ENCODE measurements at places on chromosomes 16 and 17.

- DNase-seq: no peak
Observed at GRCh38 chr17:50466371-50467113, 2.1 kb downstream of the CHAD start.

GRCh38 chr17:7329374-7329996 lies 350 bp upstream of the NEURL4 start:
- DNase-seq: peak; percentile 99

DNA sequence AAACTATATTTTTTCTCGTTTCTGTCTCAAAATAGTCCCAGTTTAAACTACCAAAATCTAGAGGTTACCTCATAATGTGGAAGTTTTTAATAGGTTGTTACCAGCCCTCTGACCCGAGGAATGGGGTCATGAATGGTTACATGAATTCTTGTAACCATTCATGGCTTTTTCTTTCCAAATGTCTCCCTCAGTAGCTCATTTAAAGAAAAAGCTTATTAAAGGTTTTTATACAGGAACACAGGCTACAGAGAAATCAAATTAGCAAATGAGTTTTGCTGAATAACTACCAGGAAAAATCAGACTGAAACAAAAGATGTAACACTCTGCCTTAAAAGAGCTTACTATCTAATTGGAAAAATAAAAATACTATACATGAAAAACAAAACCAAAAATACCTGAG lies 63.4 kb downstream of the SMURF2 start:
- DNase-seq: no peak

GRCh38 chr17:14784997-14785696 lies 480.0 kb downstream of the PMP22 start:
- no peak for DNase-seq

DNA sequence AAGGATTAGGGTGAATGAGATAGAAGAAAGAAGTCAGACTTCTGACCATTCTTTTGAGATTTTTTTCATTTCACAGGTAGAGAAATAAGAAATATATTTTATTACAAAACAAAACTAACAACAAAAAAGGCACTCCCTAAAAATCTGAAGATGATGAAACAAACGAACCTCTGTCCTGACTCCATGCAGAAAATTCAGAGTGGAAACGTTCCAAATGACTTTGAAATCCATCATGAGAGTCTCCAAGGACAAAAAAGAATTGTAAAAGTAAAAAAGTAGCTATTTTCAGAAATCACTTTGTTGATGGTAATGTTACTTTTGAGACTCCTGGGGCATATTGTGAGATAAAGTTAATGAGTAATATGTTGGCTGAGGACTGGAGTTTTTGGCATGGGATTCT lies 26.4 kb upstream of the MNT start:
- no peak for DNase-seq

DNA sequence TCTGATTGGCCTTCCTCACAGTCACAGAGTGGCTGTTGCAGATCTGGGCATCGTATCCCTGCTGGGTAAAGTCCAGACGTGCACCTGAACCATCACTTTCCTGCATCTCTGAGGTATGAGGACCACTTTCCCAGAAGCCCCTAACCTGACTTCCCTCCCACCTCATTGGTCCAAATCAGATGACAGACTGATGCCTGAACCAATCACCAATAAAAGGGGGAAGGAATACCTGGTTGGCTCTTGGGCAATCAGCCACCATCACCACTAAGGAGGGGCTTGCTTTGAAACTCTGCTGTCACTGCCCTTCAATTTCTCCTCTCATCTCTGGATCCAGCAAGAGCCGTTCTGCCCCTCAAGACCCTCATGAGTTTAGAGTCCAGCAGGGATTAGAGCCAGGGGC lies 13.6 kb upstream of the WFDC1 start:
- no peak for DNase-seq

- DNase-seq: no peak
Observed at GRCh38 chr17:6043405-6043804, 26.8 kb upstream of the WSCD1 start.

GRCh38 chr16:29769507-29769906 lies 8.5 kb upstream of the ZG16 start:
- DNase-seq: no peak

DNA sequence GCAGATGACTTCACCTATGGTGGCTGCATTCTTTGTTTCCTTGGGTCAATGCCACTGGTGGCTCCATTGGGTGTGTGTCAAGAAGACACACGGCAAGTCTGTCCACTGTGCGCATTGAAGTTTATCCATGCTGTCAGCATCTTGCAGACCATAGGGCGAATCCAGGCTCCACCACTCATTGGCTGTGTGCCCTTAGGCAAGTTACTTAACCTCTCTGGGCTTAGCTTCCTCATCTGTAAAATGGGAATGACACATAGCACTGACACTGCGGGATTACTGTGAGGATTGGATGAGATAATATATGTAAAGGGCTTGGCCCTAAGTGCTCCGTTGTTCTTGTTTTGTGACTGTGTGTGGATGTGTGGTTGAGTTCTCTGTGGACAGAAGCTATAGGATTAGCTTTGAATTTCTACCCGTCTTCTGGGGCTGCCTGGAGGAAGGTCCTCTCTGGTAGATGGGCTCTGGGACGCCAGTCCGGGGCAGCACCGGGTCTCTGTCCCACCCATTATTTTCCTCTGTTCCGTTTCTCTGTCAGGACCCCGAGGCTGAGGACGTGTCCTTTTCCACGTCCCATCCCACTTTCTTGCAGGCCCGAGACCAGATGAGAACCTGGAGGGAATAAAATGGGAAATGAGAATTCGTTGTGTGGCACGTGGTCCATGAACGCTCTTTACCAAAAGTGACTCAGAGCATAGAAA lies 178.4 kb downstream of the IRF8 start:
- no peak for DNase-seq

GRCh38 chr16:1812732-1813163 lies 13.9 kb downstream of the HAGH start:
- DNase-seq: no peak

GRCh38 chr16:17237350-17237944 lies 233.3 kb downstream of the XYLT1 start:
- DNase-seq: no peak

- no peak for DNase-seq
Observed at GRCh38 chr17:42273474-42274252, 2.5 kb downstream of the STAT5B start.

DNA sequence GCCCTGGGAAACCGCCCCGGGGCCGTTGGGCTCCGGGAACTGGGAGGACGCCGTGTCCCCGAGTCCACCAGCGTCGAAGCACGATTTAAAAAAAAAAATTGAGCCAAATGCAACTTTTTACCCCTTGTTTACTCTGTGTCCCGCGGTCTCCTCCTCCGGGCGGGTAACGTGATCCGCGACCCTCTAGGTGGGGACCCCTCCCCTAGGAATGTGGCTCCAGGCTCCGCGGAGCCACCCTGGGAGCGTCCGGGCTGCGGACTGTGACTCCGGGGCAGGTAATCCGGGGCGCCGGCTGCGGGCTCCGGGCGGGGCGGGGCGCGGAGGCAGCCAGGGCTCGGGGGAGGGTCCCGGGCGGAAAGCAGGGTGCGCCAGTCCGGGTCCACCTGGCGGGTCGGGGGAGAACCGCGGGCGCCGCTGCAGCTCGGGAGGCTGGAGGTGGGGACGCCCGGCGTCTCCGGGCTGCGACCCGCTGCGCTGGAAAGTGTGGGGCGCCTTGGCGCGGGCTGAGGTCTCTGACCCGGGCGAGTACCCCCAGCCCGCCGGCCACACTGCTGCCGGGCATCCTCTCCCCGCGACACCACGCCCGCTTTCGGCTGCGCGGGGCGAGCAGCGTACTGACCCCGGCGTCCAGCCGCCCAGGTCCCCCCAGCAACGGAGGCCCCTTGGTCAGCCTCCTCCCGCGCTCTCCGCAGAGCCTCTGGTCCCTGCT lies 852 bp upstream of the HELZ start:
- no peak for DNase-seq

DNA sequence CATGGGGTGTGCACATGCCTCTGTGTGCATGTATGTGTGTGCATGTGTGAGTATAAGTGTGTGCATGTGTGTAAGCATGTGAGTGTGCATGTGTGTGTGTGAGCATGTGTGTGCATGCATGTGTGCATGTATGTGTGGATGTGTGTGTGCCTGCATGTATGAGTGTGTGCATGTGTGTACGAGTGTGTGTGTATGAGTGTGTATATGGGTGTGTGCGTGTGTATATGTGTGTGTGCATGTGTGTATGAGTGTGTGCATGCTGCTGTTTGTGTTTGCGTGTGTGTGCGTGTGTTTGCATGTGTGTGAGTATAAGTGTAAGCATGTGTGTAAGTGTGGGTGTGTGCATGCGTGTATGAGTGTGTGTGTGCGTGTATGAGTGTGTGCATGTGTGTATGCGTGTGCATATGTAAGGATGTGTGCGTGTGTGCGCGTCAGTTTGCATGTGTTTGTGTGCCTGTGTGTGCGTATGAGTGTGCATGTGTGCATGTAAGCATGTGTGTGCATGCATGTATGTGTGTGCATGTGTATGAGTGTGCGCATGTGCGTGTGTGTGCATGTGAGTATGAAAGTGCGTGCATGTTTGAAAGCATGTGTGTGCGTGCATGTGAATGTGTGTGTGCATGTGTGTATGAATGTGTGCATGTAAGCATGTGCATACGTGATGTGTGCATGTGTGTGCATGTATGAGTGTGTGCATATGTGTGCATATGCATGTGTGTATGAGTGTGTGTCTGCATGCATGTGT lies 8.6 kb downstream of the TPSD1 start:
- no peak for DNase-seq

- no peak for DNase-seq
Observed at GRCh38 chr16:54290833-54291655, 4.5 kb upstream of the IRX3 start.
